ENCODE measurements at places on chromosomes 13 and 19.
A peak's percentile ranks its signal among the peaks of the same experiment; 100 is the strongest.

- DNase-seq = no peak
Observed at GRCh38 chr13:40143106-40143505, 487.6 kb downstream of the COG6 start.

- DNase-seq = no peak
Observed at GRCh38 chr13:98508685-98509084, 68.2 kb downstream of the STK24 start.

GRCh38 chr13:22141716-22142115 lies 470.8 kb downstream of the FGF9 start:
- no peak for DNase-seq

DNA sequence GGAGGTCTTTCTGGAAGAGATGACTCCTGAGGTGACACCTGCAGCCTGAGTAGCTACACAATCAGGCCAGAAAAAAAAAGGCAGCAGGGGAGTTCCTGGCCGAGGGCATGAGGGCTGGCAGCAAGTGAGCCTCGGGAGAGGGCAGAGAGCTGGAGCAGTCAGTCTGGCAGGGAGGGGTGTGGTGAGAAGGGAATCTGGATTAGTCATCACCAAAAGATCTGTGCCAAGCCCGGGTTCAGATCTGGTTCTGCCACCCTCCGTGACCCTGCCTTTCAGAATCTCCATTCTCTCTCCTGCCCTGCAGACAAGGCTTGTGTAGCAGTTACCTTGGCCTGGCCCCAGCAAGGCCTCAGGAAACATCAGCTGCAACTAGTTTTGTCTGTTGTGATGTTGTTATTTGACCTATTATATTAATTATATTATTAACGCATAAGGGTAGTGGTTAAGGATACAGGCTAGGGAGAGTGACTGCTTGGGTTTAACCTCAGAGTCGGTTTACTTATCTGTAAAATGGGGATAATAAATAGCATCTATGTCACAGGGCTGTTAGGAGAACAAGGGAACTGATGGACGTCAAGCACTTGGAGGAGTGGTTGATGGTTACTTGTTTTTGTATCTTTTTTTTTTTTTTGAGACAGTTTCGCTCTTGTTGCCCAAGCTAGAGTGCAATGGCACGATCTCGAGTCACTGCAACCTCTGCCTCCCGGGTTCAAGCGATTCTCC lies 2.7 kb upstream of the CAPNS1 start:
- DNase-seq = no peak

DNA sequence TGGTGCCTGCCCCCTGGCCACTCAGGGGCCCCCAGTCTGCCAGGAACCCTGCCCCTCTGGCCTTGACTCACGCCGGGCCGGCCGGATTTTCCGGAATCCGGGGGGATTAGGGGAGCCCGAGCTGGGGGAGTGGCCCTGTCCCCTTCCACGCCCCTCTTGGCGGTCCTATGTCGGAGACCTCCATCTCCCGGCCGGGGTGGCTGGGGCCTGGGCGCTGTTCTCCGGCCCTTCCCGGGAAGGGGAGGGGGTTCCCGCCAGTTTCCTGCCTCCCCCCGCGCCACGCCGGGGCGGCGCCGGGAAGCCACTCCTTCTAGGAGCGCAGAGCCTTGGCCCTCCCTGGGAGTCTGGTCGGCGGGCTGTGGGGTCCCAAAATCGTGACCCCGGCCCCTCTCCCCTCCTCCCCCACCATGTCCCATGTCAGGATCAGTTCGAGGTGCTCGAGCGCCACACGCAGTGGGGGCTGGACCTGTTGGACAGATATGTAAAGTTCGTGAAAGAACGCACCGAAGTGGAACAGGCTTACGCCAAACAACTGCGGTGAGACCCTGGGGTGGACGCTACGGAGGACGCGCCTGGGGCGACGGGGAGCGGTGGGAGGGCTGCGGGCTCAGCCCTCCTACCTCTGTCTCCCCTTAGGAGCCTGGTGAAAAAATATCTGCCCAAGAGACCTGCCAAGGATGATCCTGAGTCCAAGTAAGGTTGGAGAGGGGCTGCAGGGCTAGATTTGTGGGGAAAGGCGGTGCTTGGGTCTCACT lies 1.3 kb downstream of the TRIP10 start:
- no peak for DNase-seq

- no peak for DNase-seq
Observed at GRCh38 chr19:6047741-6048251, 62.5 kb downstream of the RFX2 start.

GRCh38 chr19:13842291-13843103 lies 34.4 kb upstream of the NANOS3 start:
- DNase-seq = peak; percentile 64

- no peak for DNase-seq
Observed at GRCh38 chr19:18894254-18895037, 1.5 kb downstream of the CERS1 start.

DNA sequence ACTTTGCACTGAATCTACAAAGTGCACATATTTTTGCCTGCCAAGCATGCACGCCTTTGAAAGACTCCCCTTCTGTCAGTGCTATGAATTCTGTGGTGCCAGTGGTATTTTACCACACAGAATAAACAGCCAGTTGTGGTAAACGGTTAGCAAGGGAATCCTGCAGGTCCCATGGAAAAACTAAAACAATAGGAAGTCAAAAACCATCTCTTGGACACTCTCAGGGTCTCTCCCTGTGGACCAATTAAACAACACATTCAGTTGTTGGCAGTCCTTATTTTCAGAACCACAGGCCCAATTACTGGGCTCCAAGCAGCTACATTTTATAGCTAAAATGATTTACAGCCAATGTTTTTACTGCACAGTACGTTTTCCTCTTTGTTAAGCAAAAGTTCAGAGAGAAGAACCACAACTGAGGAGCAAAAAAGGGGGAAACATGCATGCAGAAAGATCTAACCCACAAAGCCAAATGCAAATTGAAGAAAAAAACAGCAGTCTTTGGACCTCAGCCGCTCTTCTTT lies 116.9 kb downstream of the KCTD12 start:
- no peak for DNase-seq

DNA sequence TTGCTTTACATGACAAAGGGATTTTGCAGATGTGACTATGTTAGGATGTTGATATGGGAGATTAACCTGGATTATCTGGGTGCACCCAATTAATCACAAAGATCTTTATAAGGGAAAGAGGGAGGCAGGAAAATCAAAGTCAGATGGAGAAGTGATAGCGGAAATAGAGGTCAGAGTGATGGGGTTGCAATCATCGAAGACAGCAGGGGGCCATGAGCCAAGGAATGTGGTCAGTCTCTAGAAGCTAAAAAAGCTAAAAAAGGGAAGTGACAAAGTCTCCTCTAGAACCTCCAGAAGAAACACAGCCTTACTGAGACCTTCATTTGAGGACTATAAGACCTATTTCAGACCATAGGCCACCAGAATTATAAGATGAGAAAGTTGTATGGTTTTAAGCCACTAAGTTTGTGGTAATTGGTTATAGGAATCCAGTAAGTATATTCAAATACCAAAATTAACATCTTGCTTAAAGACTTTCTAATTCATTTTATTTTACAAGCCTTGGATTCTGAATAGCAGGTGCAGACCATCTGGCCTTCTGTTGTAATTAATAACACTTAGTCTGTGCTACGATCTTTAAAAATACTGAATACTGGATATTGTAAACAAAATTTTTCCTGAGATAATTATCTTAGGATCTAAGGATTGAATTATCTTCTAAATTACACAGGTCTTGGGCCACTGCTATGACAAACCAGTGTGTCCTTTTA lies 493.4 kb upstream of the PCDH20 start:
- no peak for DNase-seq

- no peak for DNase-seq
Observed at GRCh38 chr13:46373623-46374022, 13.4 kb downstream of the RUBCNL start.

DNA sequence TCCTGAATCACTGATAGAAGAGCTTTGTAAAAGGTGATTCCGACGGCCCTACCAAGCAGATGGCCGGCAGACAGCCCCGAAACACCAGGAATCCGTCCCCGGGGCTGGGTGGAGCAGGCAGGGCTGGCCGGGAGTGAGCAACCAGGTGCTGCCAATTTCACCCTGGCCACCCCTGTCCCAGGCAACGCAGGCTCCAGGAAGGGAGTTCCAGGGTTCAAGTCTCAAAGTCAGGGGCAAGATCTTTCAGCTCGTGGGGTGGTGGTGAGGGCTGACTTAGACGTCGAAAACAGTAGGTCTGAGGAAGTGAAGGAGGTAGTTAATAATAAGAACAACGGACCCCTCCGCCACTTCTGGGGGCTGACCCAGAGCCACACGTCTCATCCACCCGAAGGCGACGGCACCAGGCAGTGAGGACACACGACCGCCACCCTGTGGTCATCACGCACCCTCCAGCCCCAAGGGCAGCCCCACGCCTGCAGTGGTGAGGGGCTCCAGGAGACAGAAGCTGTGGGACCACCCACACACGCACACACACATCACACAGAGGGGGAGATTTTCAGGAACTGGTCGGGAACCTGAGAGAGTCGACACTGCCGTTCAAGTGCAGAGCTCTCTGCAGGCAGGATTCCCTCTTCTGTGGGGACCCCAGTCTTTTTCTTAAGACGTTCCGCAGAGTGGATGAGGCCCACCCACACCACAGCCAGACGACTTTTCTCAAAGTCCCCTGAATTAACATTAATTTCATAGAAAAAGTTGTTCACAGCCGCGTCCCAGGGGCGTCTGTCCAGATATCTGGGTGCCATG lies 67.2 kb downstream of the SPACA7 start:
- DNase-seq = no peak

DNA sequence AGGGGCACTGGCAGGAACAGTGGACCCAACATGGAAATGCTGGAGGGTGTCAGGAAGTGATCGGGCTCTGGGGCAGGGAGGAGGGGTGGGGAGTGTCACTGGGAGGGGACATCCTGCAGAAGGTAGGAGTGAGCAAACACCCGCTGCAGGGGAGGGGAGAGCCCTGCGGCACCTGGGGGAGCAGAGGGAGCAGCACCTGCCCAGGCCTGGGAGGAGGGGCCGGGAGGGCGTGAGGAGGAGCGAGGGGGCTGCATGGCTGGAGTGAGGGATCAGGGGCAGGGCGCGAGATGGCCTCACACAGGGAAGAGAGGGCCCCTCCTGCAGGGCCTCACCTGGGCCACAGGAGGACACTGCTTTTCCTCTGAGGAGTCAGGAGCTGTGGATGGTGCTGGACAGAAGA lies 4.1 kb downstream of the KLK2 start:
- DNase-seq = no peak

DNA sequence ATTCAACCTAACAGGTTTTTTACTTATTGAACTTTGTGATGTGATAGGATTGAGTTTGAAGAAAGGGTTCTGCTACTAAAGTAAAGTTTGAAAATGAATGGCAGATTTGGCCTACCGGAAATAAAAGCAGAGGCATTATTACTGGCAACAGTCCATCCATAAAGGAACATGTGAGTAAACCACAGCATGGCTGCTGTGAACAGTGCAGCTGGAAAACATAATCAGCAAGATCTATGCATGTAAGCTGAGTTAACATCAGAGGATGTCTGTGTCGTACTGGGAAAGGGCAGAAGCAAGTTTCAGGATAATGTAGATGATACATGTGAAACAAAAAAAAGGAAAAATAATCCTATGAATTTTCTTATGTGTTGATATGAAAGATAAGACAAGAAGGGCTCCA lies 87.6 kb downstream of the CYSLTR2 start:
- DNase-seq = no peak

GRCh38 chr19:10184636-10185035 lies 10.1 kb downstream of the DNMT1 start:
- no peak for DNase-seq

- no peak for DNase-seq
Observed at GRCh38 chr13:98977568-98978265, at the start of gene DOCK9. Gene DOCK9 (minus strand): TSS chr13:98978064. CDS start chr13:98977909, 155 bp downstream.

- DNase-seq = no peak
Observed at GRCh38 chr13:47317356-47317755, 420.5 kb upstream of the HTR2A start.

DNA sequence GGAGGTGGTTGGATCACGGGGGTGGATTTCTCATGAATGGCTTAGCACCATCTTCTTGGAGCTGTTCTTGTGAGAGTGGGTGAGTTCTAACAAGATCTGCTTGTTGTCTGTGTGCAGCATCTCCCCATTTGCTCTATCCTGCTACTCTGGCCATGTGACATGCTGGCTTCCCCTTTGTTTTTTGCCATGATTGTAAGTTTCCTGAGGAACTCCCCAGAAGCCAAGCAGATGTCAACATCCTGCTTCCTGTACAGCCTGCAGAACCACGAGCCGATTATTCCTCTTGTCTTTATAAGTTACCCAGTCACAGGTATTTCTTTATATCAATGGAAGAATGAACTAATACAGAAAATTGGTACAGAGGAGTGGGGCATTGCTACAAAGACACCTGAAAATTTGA lies 2.3 kb upstream of the SIGLEC12 start:
- no peak for DNase-seq

DNA sequence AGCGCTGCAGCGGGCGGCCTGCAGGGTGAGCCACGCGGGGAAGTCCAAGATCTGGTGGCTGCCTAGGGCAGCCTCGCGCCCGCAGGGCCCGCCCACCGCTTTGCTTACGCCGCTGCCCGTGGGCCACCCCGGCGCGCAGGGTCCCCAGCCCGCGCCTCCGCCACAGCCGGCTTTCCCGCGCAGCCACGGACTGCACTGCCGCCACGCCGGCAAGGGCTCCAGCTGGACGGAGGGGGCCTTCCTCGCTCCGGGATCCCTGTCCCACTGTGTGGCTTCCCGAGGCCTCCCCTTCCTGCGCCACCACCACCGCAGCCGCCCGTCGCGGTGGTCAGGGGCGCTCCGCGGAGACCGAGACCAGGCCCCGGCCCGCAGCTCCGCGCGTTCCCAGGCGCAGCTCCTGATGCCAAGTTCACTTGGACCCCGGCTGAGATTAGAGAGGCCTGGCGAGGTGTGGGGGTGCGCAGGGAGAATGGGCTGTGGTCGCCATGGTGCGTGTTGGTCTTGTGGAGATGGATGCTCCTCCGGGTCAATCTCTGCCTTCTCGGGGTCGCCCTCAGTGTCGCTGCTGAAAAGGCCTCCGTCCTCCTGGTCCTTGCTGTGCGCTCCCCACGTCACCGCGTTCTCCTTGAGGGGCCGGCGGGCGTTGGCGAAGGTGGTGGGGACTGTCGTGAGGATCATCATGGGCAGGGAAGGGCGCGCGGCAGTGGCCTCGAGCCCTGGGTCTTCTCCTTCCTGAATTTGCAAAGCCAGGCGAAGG lies 17.9 kb upstream of the RNF17 start:
- DNase-seq = no peak

- DNase-seq = peak; percentile 75
Observed at GRCh38 chr19:7652061-7652641, 15.2 kb downstream of the STXBP2 start.

- no peak for DNase-seq
Observed at GRCh38 chr13:88103824-88104223, 432.7 kb downstream of the SLITRK5 start.

DNA sequence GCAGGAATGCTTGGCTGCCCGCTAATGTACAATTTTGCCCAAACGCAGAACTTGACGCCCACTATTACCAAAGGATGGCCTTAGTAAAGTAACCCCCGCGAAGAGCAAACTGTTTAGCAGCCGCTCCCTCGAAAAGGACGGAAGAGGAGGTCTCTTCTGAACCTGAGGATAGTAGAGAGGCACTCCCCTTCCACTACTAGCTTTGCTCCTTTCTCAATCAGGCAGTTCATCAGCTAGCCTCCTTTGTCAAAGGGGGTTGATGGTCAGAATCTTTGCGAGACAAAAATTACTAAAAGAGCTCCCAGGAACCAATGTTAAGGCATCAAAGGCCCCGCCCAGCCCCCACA lies 534 bp downstream of the CAB39L start:
- DNase-seq = no peak

- DNase-seq = no peak
Observed at GRCh38 chr13:31859571-31859970, 120.2 kb downstream of the RXFP2 start.

Measured in GM12891 (cell line).